Kidney (tissue), 22 donors: ENCODE measurements at places on chromosomes 1 and 21. TPM values are rescaled to one million over a fixed set of nuclear protein-coding genes. Genes with fewer than 3 reads are reported as not detected.

The KRTAP10-11 gene
- not detected for total RNA-seq

The ANKRD45 gene
- total RNA-seq, result 7.7 TPM

The TMEM269 gene
- 0.22 TPM for total RNA-seq

The RSPH1 gene
- total RNA-seq, result 12.0 TPM

The FCGR1A gene
- total RNA-seq, result 18.0 TPM

The FCMR gene
- 16.7 TPM for total RNA-seq

The NEGR1 gene
- total RNA-seq, result 10.2 TPM

The RGS2 gene
- 51.2 TPM for total RNA-seq

The SEMA4A gene
- 45.9 TPM for total RNA-seq

The SPAG17 gene
- 10.4 TPM for total RNA-seq

The IL23R gene
- total RNA-seq, result 0.19 TPM

The VWA5B1 gene
- total RNA-seq, result 1.4 TPM

The AGTRAP gene
- 66.1 TPM for total RNA-seq

The KIF17 gene
- 4.9 TPM for total RNA-seq

The HTR6 gene
- total RNA-seq, result not detected

The NUDC gene
- 61.5 TPM for total RNA-seq

The BTBD19 gene
- total RNA-seq, result 16.5 TPM

The DIP2A gene
- total RNA-seq, result 36.5 TPM

The BMP8A gene
- 1.2 TPM for total RNA-seq

The UROD gene
- 71.0 TPM for total RNA-seq

The TMPRSS3 gene
- total RNA-seq, result 15.4 TPM

The DENND4B gene
- 60.6 TPM for total RNA-seq

The GBP7 gene
- not detected for total RNA-seq

The AZIN2 gene
- total RNA-seq, result 4.9 TPM

The WNT4 gene
- 0.69 TPM for total RNA-seq

The NTNG1 gene
- 2.8 TPM for total RNA-seq

The RHOC gene
- 270 TPM for total RNA-seq

The CBR3 gene
- 2.6 TPM for total RNA-seq

The ARMH1 gene
- total RNA-seq, result 3.9 TPM

The GFI1 gene
- total RNA-seq, result 3.8 TPM

The DNTTIP2 gene
- 48.4 TPM for total RNA-seq

The CHIA gene
- total RNA-seq, result not detected

The TNFSF18 gene
- not detected for total RNA-seq

The C21orf58 gene
- 2.7 TPM for total RNA-seq

The ZBTB40 gene
- 17.4 TPM for total RNA-seq

The MEF2D gene
- total RNA-seq, result 49.3 TPM
